COR-L47 (cell line): ENCODE measurements at places on chromosomes 2 and 18.

GRCh38 chr2:164967781-164968228 lies 12.5 kb upstream of the SLC38A11 start:
- no peak for DNase-seq

DNA sequence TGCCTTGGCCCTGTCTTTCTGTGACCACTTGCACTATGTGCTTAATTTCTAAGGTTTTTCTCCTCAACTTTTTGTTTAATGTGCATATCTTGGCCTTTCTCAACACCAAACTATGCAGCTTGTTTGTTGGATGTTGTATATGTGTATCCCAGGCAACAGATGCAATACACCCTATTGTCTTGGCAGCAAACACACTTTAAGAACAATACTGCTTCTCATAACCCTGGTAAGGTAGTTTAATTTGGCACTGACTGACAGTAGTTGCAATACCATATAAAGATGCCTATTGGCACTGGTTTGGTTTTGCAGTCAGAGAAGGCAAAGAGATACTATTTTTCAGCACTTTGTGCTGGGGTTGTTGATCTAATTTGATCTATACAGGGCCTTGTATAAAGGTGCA lies 360.7 kb upstream of the CWC22 start:
- DNase-seq = peak; percentile 35

- no peak for DNase-seq
Measured at GRCh38 chr2:95185197-95185596, 19.6 kb downstream of the ZNF2 start.

DNA sequence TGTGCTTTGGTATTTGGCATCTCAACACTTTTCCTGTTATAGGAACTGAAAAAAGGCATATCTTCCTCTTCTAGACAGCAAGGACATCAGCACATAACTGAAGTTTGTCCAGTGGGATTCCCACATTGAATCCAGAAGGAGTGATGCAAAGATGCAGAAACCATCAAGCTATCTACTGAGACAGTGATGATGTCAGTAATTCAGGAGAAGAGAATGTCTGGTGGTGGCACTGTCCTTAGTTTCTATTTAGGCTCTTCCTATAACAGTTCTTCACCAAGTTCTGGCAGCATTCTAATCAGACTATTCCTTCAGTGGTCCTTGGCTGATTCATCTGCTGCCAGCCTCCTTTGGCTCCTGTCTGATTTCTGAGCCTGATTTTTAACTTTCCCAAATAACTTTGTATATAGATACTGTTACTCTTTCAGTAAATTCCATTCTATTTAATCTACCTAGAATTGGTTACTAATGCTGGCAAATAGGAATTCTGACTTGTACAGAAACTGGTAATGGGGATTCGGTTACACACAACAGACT lies 56.6 kb upstream of the AGPS start:
- DNase-seq = no peak

- DNase-seq = no peak
Measured at GRCh38 chr2:17076533-17076932, 410.9 kb upstream of the CYRIA start.

GRCh38 chr2:78541088-78541450 lies 484.4 kb upstream of the REG3G start:
- DNase-seq = no peak

DNA sequence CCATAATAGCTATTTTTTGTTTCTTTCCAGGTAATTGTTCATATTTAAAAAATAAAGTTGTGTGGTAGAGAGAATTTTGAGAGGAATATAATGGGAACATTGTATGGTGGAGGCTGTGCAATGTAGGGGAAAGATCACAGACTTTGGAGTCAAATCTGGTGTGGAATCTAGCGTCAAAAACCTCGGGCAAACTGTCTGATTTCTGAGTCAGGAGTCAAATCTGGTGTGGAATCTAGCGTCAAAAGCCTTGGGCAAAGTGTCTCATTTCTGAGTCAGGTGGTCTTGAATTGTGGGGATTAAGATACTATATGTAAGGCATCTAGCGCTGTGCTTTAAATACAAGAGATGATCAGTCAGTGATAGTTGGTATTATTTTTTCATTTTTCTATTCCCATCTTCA lies 5.1 kb downstream of the PTPN4 start:
- DNase-seq = no peak

GRCh38 chr2:201450954-201451291 lies 335 bp downstream of the TRAK2 start:
- peak; percentile 25 for DNase-seq

GRCh38 chr2:241535871-241536655 lies 22.5 kb upstream of the BOK start:
- DNase-seq = no peak

GRCh38 chr2:160606341-160606740 lies 112.7 kb upstream of the RBMS1 start:
- no peak for DNase-seq

DNA sequence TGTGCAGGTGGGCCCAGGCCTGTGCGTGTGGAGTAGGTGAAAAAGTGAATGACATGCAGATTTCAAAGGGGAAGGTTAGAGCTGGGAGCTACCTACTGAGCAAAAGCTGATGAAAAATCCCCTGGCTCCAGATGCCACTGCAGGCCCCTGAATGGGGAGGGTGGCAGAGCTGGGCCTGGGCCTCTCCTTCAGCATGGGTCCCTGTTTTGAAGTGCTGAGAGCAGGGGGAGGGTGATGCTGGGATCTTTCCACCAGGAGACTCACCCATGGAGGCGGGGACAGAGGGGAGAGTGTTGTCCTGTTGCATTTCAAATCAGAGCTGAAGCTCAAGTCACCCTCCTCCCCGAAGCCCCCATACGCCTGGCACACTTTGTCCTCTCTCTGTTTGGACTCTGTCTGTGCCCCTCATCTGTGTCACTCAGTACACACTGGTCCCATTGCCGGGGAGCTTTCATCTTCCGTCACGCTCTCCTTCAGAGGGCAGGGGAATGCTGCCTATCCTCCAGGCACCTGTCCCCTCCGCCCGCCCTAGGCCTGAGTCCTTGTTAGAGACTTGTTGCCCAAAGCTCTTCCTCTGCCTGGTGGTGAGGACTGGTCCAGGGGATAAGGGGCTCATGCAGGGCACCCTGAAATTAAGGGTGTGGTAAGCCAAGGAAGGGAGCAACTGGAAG lies 206.6 kb downstream of the HAUS1 start:
- no peak for DNase-seq

- no peak for DNase-seq
Measured at GRCh38 chr2:10891390-10891789, 20.3 kb upstream of the KCNF1 start.

DNA sequence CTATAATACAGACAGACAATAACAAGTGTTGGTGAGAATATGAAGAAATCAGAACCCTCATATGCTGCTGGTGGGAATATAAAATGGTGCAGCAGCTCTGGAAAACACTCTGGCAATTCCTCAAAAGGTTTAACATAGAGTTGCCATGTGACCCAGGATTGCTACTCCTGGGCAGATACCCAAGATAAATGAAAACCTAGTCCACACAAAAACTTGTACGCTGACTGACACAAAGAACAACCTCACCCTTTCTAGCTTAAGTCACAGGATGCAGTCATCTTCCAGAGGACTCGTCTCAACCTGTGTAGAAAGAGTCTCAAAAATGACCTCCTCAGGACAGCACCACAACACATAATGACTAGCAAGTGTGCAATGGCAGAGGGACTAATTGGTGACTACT lies 71.6 kb upstream of the ACAA2 start:
- no peak for DNase-seq

- no peak for DNase-seq
Measured at GRCh38 chr2:126639276-126639675, 16.7 kb upstream of the GYPC start.

GRCh38 chr18:77000527-77000926 lies 132.1 kb downstream of the MBP start:
- peak; percentile 27 for DNase-seq

- DNase-seq = no peak
Measured at GRCh38 chr18:64799376-64799775, 650.5 kb upstream of the LINC00305 start.

- no peak for DNase-seq
Measured at GRCh38 chr18:59432803-59433597, 73.9 kb upstream of the LMAN1 start.

DNA sequence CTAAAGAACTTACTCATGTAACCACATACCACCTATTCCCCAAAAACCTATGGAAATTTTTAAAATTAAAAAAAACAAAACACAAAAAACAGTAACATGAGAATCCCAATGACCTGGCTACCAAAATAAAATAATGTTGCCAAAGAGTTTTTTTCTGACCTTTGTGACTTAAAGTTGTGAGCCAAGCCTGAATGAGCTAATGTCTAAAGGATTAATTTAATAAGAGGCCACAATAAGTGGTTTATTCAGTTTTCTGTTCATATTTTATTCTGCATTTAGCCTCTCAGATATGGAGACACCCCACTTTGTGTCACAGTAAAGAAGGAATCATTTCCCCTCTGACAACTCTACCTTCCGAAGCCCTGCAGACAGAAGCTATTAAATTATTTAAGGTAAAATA lies 42.6 kb upstream of the DYNC2LI1 start:
- DNase-seq = no peak
